Hematopoietic multipotent progenitor cell treated with erythropoietin and hydrocortisone succinate and interleukin-3 and kit ligand, for 17 days (in vitro differentiated cells): ENCODE measurements at places on chromosomes 4 and X.

DNA sequence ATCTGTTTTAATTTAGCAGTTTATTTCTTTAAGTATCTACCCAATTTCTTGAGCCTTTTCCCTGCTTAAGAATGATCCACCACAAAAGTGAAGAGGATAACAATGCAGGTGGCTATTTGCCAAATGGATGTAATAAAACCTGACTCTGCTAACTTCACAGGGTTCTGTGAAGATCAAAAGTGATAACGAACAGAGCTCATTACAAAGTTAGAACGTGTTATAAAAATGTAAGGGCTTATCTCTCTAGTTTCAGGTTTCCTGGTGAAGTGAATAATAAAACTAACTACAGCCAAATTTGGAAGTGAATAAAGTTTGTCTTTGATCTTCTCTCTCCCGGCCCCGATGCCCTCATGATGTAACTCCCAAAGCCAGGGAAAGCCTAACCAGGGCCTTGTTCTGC is 497.9 kb downstream of the SMARCA1 start:
- no peak for DNase-seq

DNA sequence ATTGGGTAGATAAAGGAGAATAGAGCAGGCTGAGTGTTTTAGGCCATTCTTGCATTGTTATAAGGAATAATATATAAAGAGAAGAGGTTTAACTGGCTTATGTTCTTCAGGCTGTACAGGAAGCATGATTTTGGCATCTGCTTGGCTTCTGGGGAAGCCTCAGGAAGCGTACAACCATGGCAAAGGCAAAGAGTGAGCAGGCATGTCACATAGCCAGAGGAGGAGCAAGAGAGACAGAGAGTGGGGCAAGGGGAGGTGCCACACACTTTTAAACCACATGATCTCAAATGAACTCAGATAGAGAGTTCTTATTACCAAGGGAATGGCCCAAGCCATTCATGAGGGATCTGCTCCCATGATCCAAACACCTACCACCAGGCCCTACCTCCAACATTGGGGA is 4.4 kb upstream of the METTL14 start:
- no peak for DNase-seq

GRCh38 chr4:151738720-151739517 is 21.9 kb downstream of the GATB start:
- no peak for DNase-seq

DNA sequence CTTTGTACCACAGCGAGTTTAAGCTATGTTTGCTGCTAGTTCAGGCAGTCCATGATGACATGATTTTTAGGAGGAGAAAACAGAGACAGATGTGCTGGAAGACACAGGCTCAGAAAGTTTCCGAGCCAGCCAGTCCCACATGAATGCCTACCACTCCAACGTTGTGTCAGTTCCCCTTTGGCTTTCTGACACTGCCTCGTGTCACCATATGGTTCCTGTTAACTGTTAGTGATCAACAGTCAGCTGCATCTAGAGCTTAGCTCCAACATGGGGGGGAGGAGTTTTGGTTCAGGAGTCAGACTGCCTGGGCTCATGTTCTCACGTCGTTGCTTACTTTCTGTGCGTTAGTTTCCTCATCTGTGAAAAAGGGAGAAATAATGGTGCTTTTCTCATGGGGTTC is 343.7 kb downstream of the MID1IP1 start:
- no peak for DNase-seq

GRCh38 chr4:10116569-10117358 is at the start of gene WDR1:
WDR1 (minus strand) TSS chr4:10116799; CDS start chr4:10116666, 133 bp downstream.
- peak; percentile 90 for DNase-seq

DNA sequence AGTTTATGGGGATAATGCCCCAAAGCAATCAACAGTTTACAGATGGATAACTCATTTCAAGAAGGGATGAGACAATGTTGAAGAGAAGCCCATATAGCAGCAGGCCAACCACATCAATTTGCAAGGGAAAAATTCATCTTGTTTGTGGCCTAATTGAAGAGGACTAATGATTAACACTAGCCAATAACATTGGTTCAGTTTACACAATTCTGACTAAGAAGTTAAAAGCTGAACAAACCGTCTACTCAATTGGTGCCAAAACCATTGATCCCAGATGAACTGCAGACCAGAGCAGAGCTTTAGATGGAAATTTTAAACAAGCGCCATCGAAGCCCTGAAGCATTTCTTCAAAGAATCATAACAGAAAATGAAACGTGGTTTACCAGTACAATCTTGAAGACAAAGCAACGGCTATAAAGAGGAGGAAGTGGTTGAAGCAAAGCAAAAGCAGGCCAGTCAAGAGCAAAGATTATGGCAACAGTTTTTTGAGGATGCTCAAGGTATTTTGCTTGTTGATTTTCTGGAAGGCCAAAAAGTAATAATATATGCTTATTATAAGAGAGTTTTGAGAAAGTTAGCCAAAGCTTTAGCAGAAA is 20.5 kb upstream of the BLTP1 start:
- DNase-seq = no peak

- no peak for DNase-seq
Measured at GRCh38 chr4:108213308-108213707, 44.6 kb upstream of the LEF1 start.

DNA sequence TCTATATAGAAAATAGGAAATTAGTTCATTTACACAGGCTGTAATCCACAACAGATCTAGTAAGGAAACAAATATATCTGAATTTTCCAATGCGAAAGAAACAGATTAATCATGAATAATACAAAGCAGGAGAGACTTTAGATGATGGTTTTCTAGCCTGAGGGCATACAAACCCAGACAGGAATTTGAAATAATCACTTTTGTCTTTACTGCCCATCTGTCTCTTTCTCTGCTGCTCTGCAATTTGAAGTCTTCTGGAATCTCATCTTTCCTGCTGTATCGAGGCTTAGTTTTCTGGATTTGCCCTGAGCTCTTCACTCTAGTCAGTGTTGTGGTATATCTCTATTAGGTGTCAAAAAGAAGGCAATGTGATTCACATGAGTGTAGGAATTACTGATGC is 711.8 kb upstream of the FAM241A start:
- no peak for DNase-seq

DNA sequence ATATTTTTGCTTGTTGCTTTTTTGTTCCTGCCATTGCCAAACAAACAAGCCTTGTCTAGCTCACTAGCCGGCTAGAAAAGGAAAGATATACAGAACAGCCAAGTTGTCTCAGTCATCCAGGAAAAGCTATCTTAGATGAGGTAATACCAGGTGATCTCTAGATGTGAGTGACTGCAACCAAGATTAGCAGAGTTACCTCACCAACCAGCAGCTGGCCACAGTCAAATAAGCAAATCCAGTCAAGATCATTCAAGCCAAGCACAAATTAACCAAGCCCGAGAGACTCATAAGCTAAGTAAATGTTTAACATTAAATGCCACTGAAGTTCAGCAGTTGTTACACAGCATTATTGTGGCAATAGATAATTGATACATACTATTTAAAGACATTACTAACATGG is 108.6 kb downstream of the CENPC start:
- DNase-seq = no peak
